ENCODE measurements at places on chromosomes 12 and 14.

GRCh38 chr14:88576222-88576621 is 13.4 kb downstream of the ZC3H14 start:
- no peak for DNase-seq

GRCh38 chr12:104737113-104737512 is 221.0 kb downstream of the SLC41A2 start:
- DNase-seq, result no peak

DNA sequence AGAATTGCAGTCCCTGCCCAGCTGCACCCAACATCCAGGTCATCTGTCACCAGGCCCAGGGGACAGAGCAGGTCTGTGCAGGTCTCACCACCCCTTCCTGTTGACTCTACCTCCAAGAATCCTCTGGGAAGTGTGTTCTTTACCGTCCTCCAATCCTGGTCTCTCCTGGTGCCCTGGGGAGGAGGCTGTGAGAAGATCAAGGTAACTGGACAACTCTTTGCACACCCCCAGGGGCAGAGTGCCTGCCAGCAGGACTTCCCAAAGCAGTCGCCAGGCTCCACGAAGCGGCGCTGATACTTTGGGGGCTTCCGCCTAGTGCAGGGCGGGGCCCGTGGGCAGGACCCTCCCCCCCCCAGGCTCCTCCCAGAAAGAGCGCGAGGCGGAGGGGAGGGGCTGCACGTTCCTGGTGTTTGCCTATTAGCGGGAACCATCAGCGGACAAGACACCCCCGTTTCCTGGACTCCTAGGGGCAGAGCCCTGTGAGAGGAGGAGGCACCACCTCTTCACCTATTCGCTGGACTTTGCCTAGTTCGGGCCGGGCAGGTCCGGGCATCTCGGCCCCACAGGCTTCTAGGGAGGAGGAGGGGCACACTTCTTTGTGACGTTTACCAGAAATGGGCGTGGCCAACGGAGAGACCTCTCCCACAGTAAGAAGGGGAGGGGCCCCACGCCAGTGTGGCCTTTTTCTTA is 918.0 kb downstream of the AACS start:
- peak; percentile 9 for DNase-seq

DNA sequence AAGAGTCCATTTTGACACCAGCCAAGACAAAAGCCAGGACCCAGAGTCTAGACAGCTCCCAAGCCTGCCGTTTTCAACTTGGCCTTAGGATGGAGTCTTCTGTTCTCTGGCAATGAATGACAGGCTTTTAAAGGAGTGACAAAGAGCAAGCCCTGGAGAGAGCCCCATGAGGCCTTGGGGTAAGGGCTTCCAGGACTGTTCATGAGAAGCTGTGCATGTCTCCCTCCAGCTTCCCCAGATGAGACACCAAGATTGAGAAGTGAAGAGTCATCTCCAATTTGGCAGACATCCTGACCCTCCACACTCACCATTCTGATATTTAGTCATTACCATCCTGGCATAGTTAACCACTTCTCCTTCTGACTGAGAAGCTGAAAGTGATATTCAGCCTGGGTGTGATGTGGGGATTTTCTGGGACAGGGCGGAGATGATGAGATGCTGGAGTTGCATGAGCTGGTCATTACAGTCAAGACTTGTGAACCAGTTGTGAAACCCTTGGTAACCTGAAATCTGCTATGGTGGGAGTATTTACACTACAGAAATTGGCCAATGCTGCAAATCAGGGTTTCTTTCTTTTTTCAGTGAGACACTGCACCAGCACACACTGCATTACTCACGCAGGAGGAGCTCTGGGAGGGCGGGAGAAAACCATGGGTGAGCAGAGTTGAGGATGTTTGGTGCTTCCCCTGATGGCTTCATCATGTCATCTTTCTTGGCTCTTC is 77.8 kb downstream of the VCPKMT start:
- DNase-seq, result peak; percentile 92

DNA sequence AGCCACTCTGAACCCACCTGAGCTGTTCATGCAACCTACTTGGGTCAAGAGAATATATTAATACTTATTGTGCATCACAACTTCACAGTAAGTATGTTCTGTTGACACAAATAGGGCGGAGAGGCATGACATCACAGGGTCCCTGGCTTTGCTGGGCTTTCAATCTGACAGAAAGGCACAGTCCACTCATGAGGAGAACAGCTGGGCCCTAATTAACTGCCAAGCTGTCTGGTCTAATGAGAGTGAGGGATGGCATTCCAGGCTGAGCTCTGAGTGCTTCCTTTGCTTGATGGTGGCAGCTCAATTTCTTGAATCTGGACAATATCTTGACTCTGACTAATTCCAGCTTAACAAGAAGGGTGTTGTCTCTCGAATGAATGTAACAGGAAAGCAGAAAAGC is 2.0 kb downstream of the EFCAB11 start:
- no peak for DNase-seq

- DNase-seq, result no peak
Measured at GRCh38 chr12:95683418-95683817, 107.1 kb downstream of the NTN4 start.

DNA sequence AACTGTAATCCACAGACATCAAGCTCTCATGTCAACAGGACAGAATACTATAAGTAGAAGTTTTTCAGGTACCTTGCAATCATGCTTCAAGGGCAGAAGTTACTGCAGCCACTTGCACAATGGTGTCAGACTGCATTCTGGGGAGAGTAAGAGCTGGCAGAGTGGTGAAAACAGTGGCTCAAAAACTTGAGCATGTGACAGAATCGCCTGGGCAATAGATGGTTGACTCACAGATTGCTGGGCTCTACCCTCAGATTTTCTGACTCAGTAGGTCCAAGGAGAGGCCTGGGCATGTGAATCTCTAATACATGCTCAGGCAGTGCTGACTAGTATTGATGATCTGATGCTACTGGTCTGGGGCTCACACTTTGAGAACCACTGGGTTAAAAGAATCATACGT is 187.8 kb downstream of the TBX5 start:
- DNase-seq, result no peak

- DNase-seq, result no peak
Measured at GRCh38 chr14:32043624-32044023, 33.5 kb upstream of the ARHGAP5 start.

DNA sequence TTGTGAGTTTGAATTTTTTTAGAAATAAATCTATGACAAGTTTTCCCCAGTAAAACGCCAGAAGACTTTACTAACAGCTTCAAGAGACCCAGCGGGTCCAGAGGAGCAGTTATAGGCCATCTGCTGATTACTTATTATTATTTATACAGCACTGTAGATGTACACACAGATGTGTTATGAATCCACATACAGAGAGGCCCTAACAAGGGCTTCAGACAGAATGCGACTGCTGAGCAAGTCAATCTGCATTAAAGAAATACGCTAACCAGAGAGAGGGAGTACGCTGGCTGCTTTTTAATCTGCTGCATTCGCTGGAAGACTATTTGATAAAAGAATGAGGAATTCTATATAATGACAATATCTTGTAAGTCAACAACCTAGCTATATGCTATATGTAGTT is 32.5 kb downstream of the ATF7 start:
- no peak for DNase-seq

DNA sequence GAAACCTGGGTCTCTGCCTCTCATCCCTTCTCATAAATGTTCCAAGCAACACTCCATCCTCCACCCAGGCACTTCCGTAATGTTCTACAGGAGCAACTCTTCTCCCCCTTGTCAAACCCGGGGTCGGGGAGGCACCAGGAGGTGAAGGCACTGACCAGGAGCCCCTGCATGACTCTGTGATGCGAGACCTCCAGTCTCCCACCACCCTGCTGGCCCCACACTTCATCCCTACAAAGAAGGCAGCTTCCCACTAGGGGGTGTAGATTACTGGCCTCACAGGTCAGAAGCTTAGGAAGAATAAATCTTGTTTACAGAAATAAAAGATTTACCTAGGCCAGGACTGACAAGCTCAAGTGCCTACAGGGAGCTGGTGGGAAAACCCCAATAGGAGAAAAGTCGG is 47.2 kb downstream of the ERH start:
- DNase-seq, result no peak

DNA sequence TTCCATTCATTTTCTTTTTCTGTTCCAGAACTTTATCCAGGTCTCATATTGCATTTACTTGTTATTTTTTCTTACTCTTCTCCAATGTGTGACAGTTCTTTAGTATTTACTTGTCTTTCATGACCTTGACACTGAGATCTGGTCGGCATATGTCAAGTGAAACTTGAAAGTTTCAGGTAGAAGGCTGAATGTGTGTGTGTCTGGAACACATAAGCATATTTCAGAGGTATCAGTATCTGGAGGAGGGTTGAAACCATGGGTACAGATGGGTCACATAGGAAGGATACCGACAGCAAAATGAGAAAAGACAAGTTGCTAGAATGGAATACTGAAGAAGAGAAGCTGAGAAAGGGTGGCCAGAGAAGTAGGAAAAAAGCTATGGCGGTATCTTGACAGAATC is 22.5 kb upstream of the PTGDR start:
- no peak for DNase-seq

DNA sequence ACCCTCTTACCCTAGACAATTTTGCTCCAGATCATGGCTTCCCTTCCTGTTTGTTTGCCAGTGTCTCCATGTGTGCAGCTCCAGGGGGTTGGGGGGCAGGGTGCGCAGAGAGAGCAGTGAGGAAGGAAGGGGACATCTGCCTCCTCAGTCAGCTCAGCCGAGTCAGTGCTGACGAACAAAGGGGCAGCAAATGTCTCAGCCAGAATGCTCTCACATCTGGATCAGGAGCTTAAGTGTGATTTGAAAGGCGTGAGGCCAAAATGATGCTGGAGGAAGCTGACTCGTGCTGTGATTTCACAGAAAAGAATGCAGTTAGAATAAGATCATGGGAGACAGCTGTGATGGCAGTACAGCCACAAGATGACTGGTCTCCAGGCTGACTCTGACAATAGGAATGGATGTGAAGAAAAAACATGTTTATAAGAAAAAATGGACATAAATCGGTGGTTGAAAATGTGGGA is 27.1 kb upstream of the CDK17 start:
- peak; percentile 81 for DNase-seq

GRCh38 chr14:24403294-24403998 is 4.6 kb downstream of the NYNRIN start:
- DNase-seq, result no peak

DNA sequence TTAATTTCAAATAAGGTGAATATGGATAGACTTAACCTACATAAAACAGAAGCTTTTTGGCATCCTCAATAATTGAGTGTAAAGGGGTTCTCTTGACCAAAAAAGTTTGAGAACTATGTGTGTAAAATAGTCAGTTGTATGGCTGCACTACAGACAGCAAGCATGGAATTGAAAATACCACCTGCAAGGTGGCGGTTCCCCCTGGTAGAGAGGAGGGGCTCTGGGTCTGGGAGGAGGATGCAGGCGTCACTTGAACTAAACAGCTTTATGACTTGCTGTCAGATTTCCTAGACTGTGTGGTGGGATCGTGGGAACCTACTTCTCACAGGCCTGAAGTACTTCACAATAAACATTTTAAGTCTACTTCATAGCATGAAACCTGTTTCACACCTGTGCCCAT is 6.3 kb downstream of the EVL start:
- DNase-seq, result peak; percentile 68

DNA sequence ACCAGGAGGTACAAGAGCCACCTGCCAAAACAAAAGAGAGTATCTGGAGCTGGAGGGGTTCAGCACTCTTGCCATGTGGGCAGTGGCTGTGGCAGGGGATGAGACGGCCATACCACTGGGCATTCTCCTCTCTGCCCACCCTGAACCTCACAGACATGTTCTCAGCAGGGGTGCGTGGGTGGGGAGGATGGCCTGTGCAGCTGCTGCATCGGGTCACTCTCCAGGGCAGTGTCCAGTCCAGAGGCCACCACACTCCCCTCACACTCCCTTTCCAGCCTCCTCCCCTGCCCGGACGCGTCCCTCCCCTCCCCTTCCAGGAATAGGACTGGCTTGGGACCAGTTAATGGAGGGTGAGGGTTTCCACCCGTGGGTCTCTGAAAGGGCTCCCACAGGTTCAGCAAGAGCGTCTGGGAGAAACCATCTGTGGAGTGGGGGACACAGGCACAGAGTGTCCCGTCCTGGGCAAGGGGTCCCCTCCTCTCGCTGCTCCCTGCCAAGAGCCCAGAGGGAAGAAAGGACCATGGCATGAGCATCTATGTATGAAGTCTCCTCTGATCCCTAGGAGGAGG is 501 bp downstream of the C1R start:
- DNase-seq, result no peak
